T-helper 9 cell (primary cell): ENCODE measurements at places on chromosomes 5 and 9.

GRCh38 chr5:131812371-131813160, 15.7 kb upstream of the FNIP1 start:
- DNase-seq = no peak

DNA sequence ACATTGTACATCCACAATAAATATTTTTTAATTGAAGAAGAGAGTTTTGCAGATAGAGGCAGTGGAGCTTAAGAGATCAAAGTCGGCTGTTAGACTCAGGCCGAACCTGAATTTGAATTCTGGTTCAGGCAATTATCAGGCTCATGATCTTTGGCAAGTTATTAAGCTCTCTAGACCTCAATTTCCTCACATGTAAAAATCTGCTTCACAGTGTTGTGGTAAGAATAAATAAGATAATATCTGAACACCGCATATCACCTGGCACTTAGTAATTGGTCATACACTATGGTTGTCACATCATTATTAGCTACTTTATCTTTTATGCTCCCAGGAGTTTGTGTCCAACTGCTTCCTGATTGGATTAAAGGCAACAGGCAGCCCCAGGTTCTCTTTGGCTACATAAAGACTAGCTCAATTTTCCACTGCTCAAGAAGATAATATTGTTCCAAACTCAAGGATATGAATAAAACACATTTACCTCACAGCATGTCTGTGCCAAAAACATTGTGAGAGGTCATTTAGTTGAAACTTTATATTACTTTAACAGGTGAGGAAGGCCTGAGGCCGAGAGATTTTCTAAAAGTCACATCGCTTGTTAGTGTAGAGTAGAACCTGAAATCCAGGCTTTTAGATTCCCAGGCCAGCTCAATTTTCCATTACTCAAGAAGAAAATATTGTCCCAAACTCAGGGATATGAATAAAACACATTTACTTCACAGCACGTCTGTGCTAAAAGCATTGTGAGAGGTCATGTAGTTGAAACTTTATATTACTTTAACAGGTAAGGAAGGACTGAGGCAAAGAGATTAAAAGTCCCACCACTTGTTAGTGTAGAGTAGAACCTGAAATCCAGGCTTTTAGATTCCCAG, 289.2 kb upstream of the PTGER4 start:
- no peak for DNase-seq

- DNase-seq = no peak
These were observed 17.5 kb downstream of the STXBP1 start for GRCh38 chr9:127629468-127630081.

DNA sequence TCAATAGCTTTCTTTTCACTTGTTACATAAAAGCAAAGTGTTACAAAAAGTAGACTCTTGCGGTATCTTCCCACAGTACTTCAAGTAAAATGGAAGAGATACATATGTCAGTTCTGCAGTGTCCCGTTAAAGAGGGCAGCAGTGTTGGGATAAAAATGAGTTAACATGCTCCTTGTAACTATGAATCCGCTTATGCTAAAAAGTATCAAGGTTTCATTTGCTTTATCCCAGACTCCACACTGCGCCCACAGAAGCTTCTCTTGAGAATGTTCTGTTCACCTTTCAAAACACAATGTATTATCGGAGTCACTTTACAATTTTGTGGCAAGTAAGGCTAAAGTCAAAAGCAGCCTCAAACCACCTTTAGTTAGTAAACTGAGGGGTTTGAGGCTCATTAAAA, 790 bp downstream of the PTAR1 start:
- DNase-seq = no peak

DNA sequence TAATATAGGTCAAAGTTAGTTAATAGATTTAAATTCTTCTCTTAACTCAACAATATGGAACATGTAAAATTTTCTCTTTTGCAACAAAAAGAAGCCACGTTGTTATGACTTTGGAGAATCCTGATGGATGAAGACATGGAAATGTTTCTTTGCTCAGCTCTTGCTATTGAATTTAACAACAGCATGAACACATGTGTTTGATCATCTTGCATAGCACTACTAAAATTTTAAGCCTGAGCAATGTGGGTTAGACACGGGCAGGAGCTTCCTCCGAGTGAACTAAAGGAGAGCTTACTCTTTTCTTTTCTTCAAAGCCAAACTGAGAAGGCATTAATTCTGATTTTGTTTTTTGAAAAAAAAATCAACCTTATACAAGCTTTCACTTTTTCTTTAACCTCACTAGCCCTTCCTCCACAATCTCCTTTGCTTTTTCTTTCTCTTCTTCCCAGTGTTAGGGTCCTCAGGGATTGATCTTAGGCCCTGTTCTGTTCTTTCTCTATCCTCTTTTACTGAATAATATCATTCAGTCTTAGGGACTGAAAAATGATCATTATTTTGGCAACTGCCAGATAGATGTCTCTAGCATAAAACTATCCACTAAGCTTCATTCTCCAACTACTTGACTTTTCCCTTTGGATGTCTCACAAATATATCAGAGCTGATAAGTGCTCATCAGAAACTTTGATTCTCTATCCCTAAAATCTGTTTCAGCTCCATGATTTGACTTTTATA, 36.9 kb downstream of the ADAMTS19 start:
- no peak for DNase-seq
